Stimulated activated CD8-positive, alpha-beta memory T cell treated with anti-CD3 and anti-CD28 coated beads, Interleukin-7, amount 100 ng/mL, for 48 hours (primary cell): ENCODE measurements at places on chromosomes 3 and 15.

- no peak for DNase-seq
Measured at GRCh38 chr3:132198516-132198915, 118.7 kb upstream of the ACP3 start.

- DNase-seq, result no peak
Measured at GRCh38 chr15:73684581-73685455, 635 bp downstream of the CD276 start.

DNA sequence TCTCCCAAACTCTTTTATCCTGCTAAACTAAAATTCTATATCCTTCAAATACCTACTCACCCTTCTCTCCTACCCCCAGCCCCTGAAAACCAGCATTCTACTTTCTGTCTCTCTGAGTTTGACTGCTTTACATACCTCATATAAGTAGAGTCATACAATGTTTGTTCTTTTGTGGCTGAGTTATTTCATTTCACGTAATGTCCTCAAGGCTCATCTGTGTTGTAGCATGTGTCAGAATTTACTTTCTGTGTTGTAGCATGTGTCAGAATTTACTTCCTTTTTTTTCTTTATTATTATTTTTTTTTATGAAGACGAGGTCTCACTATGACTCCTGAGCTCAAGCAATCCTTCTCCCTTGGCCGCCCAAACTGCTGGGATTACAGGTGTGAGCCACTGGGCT is 20.1 kb downstream of the IFT122 start:
- DNase-seq, result no peak

GRCh38 chr3:55538158-55538557 is 51.1 kb upstream of the WNT5A start:
- DNase-seq, result no peak

DNA sequence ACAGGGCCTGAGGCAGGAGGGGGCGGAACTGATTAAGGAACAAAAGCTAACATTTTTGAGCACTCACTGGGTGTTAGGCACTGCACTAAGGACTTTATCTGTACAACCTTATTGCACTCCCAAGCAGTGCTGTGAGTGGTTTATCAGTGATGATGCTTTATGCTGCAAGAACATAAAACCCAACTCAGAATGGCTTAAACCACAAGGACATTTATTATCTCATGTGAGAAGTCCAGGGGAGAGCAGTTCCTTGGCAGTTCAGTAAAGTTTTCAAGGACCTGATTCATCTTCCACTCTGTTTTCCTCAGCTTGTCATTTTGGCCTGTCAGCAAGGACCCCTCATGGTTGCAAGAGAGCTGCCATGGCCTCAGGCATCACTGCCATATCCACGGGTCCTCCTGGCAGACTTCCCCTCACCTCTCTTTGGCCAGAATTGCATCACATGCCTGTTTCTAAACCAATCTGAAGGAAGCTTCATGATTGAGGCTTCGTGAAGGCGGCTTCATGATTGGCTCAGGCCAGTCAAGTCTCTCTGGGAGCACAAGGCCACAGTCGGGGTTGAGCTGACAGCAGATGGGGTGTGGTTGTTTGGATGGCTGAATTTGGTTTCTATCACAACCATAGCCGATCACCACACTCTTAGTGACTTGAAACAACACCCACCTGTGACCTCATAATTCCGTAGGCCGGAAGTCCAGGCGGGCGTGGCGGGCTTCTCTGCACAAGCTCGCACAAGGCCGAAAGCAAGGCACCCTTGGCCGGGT is 15.8 kb downstream of the EFCC1 start:
- no peak for DNase-seq

DNA sequence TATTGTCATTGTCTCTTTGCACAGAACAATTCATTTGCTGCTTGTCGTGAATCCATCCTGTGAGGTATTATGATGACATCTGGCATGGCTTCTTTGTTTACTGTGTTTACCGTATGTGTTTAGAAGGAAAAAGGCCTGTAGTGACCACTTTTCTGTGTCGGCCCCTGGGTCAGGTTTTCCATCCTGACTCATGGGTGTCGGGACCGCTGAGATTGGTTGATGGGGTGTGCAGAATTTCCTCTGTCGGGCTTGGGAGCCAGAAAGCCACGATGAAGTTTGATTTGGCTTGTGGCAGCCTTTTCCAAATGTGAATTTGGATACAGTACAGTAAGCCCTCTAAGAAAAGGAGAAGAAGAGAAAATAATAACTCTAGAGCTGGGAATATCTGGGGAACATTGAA is 113.5 kb downstream of the FNDC3B start:
- DNase-seq, result no peak

GRCh38 chr15:68391121-68391520 is 40.8 kb downstream of the ITGA11 start:
- DNase-seq, result no peak

- DNase-seq, result no peak
Measured at GRCh38 chr3:56368846-56369245, 99.4 kb downstream of the ERC2 start.

- DNase-seq, result no peak
Measured at GRCh38 chr3:131714585-131715220, 211.9 kb upstream of the MRPL3 start.

GRCh38 chr3:144431134-144431533 is 459.5 kb downstream of the DIPK2A start:
- DNase-seq, result no peak

GRCh38 chr15:36880224-36880912 is 220.0 kb downstream of the MEIS2 start:
- DNase-seq, result no peak

DNA sequence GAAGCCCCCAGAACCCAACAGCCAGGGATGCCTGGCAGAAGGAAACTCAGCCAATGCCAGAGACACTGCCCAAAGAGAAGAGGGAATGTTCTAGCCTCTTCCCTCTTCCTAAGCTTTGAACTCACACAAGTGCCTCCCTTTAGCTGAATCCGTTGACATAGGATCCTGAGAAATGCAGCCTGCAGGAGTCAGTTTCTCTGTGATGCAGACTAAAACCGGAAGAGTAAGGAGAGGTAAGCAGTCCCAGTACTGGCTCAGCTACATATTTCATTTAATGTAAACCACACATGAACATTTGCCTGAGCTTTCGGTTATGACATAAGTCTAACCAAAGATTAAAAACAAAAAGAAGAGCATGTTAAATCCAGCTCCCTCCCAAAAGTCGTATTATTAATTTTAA is 768.7 kb downstream of the TBL1XR1 start:
- no peak for DNase-seq

GRCh38 chr3:58044691-58045483 is 36.7 kb downstream of the FLNB start:
- no peak for DNase-seq

DNA sequence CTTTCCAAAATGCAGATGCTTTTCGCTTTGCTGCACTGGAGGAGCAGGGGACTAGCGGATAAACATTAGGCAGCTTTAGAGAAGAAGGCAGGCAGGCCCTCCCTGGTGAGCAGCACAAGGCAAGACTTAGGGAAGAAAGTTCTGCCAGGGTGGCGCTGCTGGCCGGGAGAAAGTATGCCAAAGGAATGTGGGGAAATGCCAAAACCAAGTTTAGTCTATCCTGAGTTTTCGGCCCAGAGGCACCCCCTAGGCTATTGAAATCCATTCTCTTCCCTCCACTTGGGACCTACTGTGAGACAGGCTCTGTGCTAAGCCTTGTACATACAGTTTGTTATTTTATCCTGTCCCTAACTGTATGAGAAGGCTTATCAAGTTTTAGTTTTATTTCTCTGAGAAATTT is 9.2 kb downstream of the SHC4 start:
- DNase-seq, result no peak

GRCh38 chr3:88443066-88443465 is 293.3 kb downstream of the C3orf38 start:
- DNase-seq, result no peak

GRCh38 chr3:73385568-73385967 is 239.2 kb downstream of the PDZRN3 start:
- no peak for DNase-seq

- no peak for DNase-seq
Measured at GRCh38 chr3:158802409-158803268, 785 bp downstream of the MFSD1 start.

DNA sequence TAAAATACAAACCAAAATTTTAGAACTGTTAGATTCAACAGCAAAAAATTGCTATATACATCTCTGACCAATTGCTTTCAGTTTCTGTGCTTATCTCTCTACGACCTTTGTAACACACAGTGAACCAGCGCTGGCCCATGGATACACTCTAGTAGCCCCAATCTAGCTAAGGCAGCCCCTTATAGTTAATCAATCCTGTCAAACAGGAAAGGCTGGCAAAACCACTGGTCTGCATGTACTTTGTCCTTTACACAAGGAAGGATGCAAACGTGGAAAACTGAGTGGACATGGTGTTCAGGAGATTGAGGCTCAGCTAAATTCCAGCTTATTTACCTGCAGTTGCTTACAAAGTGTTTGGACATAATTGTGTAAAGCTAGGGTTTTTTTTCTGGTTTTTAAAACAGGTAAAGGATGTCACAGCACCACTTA is 25.9 kb downstream of the ADGRG7 start:
- no peak for DNase-seq

DNA sequence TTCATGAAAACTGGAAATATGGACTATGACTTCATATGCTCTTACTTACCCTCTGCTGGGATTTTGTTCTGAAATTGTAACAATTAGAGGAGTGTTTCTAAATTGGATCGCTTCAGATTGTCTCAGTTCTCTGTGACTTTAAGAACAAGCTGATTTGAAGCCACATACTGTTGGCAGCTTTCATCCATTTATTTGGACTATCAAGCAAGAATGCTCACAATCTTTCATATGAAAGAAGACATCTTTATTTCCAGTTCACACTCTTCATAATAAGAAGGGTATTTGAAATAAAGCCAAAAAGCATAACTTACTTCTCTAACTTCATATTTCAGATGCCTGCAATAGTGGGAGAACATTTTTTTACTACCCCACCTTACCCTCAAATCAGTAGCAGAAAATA is 491.6 kb upstream of the TPRG1 start:
- no peak for DNase-seq

- DNase-seq, result no peak
Measured at GRCh38 chr15:36777926-36778325, 198.5 kb downstream of the CDIN1 start.

DNA sequence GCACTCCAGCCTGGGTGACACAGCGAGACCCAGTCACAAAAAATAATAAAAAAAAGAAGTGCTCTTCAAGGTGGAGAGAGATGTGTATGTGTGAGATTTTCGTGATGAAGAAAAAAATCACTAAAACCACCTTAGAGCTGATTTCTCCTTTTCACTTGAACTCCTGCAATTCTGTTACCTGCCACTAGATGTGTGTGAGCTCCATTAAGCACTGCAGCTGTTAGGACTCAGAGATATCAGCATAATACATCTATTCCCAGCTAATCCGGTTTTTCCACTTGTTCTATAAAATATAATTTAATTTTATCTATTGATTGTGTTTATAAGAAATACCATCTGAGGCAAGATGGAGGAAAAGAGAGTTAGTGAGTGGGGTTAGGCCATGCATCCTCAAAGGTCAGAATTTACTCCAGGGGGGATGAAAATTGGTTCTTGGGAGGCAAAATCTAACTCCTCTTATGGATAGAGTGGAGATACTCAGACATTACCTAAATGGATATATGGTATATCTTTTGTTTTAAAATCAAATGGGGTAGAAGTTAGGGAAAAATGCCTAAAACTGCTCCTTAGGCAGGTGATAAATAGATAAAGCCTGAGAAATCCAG is 152.7 kb downstream of the IL20RB start:
- no peak for DNase-seq

GRCh38 chr3:111989061-111989678 is 9.6 kb upstream of the TAGLN3 start:
- no peak for DNase-seq

DNA sequence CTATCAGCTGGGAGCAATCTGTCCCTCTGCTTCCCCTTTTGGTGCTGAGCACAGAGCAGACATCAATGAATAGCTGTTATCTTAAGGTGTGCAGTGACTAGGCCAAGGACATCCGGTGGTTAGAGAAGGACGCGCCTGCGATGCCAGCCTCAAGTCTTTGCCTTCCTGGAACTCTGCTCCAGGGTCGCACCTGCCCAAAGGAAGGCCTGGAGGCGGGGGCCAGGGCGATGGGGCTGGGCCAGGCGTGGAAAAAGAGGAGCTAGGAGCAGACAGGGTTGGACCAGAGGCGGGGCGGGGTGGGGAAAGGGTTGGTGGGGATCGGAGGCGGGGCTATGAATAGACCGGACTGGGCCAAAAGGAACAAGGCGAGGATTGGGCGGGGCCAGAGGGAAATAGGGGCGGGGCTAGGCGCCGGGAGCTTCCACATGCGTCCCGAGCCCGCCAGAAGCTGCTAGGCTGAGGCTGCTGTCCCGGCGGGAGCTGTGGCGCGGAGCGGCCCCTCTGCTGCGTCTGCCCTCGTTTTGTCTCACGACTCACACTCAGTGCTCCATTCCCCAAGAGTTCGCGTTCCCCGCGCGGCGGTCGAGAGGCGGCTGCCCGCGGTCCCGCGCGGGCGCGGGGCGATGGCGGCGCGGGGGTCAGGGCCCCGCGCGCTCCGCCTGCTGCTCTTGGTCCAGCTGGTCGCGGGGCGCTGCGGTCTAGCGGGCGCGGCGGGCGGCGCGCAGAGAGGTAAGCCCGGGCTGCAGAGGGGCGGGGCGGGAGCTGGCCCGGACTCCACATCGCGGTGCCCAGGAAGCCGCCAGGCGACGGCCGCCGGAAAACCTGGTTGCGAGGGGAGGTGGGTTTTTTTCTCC is at the start of gene CHRNA5:
CHRNA5 (plus strand) TSS at position 424 of the 854 bp plus-strand sequence; CDS start at position 624, 200 bp downstream.
- DNase-seq, result peak; percentile 84
